Stimulated activated CD4-positive, alpha-beta T cell treated with anti-CD3 and anti-CD28 coated beads, TNF-alpha, amount 100 ng/mL, for 4 hours (primary cell): ENCODE measurements at places on chromosomes 7 and 10.

DNA sequence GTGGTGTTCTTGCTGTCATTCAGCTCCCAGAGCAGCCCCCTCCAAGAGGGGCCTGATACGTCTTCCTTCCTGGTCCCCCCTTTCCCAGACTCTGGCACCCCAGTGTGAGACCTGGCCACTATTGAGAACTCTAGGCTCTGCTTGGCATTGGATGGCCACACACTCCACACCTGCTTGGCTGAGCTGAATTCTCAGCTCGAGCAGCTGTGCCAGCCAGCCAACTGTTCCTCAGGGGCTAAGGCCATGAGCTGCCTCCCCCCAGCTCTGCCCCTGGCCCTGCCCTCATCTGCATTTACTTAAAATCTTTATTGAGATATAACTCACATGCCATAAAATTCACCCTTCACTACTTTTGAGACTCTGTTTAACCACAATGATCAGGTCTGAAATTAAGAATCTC, 6.7 kb downstream of the TLL2 start:
- no peak for DNase-seq

- no peak for DNase-seq
Measured at GRCh38 chr10:88693392-88694020, 12.5 kb upstream of the LIPK start.

DNA sequence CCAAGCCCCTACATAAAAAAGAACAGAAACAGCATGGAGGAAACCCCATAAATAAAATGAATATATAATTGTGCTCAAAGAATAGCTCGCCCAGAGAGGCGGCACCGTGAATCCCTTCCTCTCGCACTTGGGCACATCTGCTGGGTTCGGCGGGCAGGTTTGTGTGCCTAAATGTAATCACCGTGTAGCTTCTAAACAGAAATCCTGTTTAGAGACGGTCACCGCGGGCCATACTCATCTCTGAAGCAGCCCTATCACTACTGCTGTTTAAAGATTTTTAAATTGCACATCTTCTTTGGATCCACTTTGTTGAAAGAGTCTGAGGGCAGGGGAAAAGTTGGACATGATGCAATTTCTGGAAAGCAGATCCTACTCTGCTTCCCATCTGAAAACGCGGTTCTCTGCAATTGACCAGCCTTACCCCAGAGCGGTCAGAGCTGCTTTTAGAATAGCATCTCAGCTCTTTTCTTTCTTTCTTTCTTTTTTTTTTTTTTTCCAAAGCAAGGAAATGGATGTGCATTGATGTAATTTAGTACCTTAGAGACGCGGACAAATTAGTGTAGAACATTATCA, 6.4 kb downstream of the DRGX start:
- DNase-seq, result no peak

DNA sequence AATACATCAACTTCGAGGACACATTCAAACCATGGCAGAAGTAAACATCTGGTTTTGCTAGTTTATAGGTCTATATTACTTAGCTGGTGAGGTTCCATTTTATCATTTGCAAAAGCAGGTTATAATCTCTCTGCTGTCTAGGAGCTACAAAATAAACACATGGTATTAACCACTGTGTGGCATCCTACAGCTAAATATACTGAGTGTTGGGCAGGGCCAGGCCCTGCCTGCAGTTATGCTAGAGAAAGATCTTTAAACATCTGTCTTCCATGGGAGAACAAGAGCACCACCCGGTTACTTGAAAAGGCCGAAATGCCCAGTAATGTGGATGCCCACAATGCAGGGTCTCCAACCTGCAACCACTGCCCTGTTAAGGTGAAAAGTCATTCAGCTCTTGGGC, 20.6 kb upstream of the FKBP9 start:
- no peak for DNase-seq

DNA sequence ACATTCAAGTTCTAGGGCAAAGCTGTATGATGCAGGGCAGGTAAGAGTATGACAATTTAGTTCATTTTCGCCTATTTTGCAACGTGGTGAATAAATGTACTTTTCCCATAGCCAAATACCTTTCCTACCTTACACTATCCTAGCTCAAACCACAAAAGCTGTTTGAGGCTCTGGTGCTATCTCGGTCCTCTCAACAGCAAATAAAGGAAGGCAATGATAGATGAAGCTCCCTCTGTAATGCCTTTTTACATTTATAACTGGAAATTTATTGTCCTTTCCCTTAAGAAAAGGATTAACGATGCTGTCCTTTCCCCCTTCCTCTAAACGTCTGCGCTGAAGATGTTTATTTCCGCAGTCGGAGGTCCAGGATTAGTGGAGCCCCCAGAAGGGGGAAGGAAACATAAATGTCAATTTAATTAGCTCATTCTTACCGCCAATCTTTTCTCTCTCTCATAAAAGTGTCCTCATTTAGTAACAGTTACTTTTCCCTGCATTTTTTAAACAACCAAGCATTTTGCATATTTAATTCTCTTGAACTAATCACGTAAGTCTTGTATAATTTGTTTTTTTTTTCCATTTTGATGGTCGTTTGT, 114.6 kb downstream of the PIP4K2A start:
- no peak for DNase-seq

DNA sequence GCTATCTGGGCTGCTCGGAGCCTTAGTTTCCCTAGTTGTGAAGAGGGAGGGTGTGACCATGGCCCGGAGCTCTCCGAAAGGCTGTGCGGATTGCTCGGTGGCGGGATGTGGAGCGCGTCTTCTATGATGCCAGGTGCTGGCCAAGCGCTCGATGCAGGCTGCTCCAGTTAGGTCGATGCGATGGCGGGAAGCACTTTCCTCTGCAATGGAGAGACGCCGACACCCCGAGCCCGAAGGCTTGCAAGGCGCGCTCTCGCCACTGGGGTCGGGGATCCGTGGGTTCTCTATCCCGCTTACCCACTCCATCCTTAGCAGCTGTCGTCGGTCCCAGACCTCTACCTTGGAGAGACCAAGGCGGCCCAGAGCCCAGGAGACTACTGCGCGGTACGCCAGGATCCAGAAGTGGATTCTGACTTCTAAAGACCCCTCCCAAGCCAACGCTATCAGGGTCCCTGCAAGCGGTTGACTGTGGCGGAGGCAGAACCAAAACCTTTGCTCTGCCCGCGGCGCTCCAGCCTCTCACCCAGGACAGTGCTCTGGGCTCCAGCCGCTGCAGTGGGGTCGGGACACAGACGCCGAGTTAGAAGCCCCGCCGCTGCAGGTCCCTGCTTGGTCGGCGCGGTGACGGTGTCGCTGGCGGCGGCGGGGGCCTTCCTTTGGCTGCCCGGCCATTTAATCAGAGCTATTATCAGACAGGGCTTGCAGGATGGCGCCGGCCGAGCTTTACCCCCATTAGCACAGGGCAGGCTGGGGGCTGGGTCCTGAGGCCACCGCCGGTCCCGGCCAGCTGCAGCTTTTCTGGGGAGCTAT, 7.8 kb upstream of the TBX20 start:
- no peak for DNase-seq

- DNase-seq, result no peak
Measured at GRCh38 chr10:78045237-78045636, 11.6 kb downstream of the RPS24 start.

GRCh38 chr7:29495653-29496052, 68.0 kb upstream of the PRR15 start:
- DNase-seq, result no peak

DNA sequence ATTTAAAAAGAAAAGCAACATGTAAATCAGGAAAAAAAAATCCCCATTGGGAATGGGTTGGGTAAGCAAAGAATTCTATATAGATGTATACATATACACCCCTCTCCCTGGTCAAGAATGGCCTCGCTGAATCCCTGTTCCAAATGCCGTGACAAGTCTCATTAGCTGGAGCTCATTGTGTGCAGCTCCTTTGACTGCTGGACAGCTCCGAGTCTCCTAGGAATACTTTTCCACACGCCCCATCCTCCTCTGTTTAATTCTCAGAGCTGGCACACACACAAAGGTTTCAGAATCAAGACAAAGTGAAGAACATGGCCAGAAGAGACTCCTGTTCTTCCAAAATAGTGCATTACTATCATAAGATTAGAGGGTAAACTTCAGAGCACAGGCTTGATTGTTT, 130.9 kb upstream of the MKLN1 start:
- DNase-seq, result no peak

DNA sequence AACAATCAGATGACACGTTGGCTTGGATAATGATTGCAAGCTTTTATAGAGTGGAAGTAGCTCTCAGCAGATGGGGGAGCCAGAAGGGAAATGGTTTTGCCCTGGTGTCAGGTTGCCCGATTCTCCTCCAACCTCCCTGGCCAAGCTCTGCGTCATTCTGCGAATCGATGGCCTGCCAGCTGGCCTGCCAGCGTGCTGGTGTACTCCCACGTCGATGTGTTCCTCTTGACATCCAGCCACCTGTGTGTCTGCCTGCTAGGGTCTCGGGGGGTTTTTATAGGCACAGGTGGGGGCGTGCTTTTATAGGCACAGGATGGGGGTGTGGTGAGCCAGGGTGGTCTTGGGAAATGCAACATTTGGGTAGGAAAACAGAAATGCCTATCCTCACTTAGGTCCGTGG, 4.6 kb downstream of the NET1 start:
- DNase-seq, result no peak

DNA sequence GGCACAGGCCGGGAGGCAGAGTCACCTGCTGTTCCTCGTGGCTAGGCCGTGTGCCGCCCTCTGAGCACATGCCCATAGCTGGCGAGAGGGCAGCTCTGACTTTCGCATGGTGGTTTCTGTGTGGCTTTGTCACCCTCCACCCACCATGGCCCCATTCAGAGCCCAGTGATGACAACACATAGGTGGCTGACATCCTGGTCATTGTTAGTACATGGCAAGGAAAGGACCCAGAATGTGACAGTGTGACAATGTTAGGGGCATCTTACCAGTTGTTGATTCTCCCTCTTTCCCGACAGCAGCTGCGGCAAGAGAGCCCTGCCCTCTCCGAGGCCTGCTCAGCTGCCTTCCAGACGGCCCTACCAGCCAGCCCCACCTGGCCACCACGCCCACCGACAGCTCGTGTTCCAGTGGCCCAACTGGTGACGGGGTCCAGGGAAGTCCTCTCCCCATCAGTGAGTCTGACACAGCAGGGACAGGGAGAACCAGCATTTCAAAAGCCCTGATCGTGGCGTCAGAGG, 52.2 kb downstream of the ZNF467 start:
- no peak for DNase-seq

- no peak for DNase-seq
Measured at GRCh38 chr7:43723007-43723341, 6.3 kb downstream of the COA1 start.

- DNase-seq, result no peak
Measured at GRCh38 chr10:117782276-117782675, 239.7 kb downstream of the EMX2 start.

GRCh38 chr10:13969118-13969791, 361.5 kb downstream of the FRMD4A start:
- DNase-seq, result no peak

DNA sequence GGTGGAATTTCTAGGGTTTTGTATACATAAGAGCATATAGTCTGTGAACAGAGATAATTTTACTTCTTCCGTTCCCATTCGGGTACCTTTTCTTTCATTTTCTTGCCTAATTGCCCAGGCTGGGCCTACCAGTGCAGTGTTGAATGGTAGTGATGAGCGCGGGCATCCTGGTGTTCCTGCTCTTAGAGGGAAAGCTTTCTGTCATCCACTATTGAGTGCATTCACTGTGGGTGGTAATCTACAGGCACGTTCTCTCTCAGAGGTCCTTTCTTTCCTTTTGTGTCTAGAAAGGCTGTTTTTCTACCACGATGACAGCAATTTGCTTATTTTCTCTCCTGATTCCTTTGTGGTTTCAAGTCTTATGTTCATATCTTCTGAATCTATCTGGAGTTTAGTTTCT, 65.0 kb downstream of the INPP5A start:
- no peak for DNase-seq

GRCh38 chr10:28545967-28546644, 13.2 kb downstream of the WAC start:
- no peak for DNase-seq

- DNase-seq, result no peak
Measured at GRCh38 chr7:125430013-125430412, 500.4 kb upstream of the POT1 start.

DNA sequence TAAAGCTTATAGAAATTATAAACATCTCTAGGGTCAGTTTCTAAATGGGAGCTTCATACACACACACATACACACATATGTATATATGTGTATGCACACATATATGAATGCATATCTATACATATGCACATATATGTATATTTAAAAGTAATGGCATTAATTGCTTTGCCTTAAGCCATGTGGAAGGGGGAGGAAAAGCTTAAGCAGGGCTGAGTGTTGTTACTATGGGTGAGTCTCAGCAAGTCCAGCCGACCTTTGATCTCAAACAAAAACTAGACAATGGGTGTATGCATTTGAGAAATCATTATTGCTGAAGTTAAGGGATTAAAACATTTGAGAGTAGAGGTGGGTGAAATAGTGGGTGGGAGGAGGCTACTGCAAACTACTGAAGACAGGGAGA, 546.7 kb downstream of the MAGI2 start:
- DNase-seq, result no peak

DNA sequence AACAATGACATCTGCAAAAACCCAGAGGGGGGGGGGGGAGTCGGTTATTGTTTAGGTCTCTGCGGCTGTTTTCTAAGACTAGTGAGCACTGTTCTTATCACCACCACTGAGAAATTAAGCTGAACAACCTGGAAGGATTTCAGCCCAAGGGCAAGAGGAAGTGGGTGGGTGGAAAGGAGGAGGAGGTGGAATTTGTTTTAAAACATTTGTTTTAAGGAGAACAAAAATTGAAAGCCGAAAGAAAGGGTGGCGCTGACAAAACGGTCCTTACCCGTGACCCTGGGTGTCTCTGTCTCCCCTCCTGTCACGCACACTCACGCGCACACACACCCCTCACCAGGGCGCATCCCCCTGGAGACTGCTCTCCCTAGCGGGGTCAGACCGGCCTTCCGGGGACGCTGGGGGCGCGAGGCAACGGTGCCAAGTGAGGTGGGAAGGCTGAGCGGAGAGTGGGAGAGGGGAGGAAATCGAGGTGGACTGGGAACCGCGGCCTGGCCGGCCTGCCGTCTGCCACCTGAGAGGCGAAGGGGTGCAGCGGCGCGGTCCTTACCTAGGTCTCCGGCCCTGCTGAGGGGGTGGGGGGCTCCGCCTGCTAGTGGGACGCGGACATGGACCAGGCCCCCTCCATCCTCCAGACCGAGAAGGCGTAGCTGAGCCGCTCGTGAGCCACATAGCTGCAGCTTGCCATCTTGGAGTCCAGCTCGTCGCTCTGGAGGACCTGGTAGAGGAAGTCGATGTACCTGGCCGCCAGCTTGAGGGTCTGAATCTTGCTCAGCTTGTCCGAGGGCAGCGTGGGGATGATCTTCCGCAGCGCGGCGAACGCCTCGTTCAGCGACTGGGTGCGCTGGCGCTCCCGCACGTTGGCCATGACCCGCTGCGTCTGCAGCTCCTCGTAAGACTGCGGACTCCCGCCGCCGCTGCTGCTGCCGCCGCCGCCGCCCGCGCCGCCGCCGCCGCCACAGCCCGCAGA, 1.0 kb downstream of the TWIST1 start:
- DNase-seq, result no peak

DNA sequence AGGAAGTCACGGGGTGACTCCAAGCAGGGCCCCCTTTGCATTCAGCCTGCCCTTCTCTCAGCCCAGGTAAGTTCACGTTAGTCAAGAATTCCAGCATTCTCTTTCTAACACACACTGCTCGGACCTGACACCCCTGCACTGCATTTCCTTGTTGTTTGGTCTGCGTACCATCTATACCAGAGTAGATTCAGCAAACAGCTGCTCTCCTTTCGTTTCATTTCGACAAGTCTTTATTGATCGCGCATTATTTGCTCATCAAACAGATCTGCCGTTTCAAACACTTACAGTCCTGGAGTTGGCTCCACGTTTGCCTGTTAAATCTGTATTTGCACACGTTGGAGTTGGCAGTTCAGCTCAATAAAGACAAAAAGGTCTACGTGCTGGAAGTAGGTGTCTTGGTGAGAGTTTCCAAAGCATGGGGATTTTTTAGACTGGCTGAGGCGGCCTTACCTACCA, 495.1 kb downstream of the RPS24 start:
- no peak for DNase-seq
